Natural killer cell treated with Interleukin-12 subunit alpha and Interleukin-12 subunit beta and Interleukin-15 and Interleukin-18, amount 100 ng/mL, for 72 hours (primary cell): ENCODE measurements at places on chromosomes 2 and 18.

GRCh38 chr2:15798701-15799431 is 141.5 kb upstream of the MYCN start:
- no peak for DNase-seq

DNA sequence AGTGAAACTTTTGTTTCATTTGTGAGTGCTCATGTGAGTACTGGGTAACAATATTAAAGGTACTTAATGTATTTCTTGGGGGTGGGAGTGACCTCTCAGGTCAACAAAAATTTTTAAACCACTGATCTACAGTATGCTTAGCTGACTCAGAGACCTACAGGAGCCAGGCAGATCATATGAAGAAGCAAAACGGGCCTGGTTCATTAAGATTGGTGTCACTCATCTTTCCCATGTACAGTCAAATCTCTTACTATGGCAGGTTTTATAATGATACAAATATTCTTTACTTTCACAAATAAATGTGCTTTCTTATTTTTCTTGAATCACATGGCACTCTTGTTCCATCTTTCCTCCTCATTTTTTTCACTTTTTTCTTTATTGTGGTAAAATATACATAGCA is 7.7 kb upstream of the TMSB10 start:
- no peak for DNase-seq

- DNase-seq = no peak
Observed at GRCh38 chr2:223725986-223726970, 111.1 kb downstream of the AP1S3 start.

GRCh38 chr2:10252661-10253060 is 50.0 kb upstream of the HPCAL1 start:
- no peak for DNase-seq

GRCh38 chr2:177693658-177694339 is 301.2 kb downstream of the AGPS start:
- DNase-seq = no peak

DNA sequence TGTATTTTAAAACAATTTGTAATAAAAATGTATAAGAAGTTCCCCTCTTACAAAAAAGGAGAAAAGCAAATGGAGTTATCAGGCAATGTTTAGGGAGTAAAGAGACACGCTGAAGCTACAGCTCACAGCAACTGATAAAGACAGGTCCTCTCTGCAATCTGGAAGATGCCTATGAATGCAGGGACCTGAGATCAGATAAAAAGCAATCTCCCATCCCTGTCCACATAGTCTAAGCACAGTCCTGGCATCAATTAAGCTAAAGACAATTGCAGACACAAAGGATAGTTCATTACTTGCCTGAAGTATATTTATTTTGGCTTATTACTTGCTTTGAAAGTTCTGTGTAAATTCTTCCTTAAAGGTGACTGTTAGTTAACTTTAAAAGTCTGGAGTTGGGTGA is 5.0 kb downstream of the EIF2AK3 start:
- DNase-seq = no peak

DNA sequence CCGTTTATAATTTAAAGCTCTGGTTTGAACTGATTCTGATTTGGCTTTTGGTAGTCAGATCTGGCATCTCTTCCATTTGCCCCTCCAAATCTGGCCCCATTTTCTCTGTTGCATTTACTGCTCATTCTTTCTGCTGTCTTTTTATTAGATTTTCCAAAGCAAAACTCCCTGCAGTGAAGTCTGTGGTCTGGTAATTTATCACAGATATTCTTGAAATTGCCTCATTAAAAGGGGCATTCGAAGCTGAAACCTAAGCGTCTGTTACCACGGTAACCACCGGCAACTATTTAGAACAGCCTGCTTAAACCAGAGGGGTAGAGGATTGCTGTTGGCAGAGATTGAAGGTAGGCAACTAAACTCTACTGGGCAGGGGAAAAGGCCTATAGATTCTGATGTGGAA is 111.5 kb upstream of the UPP2 start:
- no peak for DNase-seq

DNA sequence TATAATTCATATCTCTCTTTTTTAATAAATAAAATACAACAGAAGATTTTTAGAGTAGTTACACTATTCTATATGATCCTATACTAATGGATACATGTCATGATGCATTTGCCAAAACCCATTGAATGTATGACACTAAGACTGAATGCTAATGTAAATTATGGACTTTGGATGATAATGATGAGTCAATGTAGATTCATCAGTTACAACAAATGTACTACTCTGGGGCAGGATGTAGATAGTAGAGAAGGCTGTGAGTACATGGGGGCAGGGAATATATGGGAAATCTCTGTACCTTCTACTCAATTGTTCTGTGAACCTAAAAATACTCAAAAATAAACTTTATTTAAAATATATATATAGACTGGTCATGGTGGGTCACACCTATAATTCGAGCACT is 45.6 kb upstream of the NEDD4L start:
- DNase-seq = no peak

DNA sequence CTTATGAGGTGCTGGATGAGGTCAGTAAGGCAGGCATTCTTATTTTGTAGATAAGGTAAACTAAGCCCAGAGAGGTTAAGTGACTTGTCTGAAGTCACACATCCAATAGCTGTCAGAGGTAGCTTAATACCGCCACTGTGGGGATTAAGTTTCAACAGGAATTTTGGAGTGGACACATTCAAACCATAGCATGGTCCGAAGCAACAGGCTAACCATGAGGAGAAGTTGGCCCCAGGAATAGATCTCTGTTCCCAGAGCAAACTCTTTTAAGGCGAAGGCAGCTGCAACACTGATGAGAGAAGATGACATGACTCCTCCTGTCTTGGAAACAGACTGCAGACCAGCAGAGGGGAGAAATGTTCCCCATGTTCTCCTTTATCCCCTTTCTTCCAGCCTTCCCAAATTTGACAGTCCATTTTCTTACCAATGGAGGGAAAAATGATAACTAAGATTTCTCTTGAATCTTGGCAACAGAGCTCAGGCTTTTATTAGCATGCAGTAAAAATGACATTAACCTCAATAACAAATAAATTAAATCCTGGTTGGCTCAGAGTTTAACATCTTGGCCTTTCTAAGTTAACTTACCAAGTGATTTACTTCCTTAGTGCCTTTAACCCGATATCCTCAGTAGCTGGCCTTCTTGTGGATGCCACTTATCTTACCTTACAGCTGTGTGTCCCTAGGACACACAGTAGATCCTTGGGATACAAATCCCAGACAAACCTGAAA is 67.9 kb upstream of the STPG4 start:
- DNase-seq = no peak

DNA sequence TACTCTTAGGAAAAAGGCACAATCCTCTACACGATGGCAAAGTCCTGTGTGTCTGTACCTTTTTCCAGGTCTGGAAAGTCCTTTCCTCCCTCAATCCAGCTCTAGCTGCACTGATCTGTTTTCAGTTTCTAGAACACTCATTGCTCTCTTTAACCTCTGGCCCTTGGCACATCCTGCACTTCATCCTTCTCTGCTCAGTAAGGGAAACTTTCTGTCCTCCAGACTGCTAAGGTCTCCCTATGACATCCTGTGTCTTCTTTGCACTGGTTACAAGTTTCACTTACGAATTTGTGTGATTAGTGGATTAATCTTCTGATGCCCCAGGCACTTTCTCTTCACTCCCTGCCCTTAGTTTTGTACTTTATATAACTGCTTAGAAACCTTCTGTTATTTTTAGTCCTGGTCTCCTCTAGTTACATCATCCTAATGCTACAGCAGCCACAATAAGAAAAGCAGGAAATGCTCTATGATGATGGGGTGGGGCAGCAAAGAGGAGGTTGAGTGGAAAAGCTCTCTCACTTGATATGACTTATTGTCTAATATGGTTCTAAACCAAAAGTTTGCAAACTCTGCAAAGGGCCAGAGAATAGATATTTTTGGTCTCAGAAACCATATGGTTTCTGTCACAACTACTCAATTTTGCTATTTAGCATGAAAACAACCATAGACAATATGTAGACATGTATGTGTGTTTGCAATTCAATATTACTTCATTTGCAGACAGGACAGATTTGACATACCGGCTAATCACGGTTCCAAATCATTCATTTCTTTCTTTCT is 568.2 kb downstream of the THSD7B start:
- no peak for DNase-seq

DNA sequence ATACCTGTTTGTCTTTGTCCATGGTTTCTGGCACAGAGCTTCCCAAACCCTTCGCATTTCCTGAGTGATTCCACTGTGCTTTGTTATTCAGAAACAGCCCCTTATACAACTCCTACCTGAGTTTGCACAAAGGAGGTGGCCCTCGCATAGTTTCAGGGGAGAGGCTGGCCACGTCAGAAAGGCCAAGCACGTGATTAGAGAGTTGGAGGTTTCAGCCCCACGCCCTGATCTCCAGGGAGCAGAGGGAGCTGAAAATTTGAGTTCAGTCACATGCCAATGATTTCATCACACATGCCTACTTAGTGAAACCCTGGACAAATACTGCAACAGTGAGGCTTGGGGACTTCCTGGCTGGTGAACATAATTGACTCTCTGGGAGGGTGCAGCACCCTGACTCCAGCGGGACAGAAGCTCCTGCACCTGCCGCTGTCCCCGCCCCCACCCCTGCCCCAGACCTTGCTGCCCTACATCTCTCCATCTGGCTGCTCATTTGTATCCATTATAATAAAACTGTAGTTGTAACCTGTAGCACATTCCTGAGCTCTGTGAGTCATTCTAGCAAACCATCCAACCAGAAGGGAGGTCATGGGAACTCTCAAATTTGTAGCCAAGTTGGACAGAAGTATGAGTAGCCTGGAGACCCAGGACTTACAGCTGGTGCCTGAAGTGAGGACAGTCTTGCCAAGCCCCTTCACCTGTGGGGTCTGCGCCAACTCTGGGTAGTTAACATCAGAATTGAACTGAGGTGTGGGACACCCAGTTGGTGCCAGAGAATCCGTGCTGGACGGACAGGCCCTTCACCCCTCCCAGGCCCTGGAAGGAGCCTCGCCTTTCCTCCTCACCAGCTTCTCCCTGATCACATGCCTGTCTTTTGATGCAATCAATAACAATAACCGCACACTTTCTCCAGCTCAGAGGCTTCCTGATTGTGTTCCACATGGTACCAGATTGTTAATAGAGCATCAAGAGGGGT is 224.3 kb downstream of the ANAPC1 start:
- no peak for DNase-seq

GRCh38 chr2:175017618-175018414 is 12.6 kb upstream of the CHN1 start:
- DNase-seq = no peak

GRCh38 chr2:12918835-12919445 is 202.2 kb downstream of the TRIB2 start:
- DNase-seq = no peak

GRCh38 chr2:52428224-52428623 is 1339.4 kb upstream of the CHAC2 start:
- no peak for DNase-seq

- DNase-seq = no peak
Observed at GRCh38 chr2:55213822-55214221, 18.3 kb downstream of the CLHC1 start.

GRCh38 chr2:46326231-46326980 is 29.2 kb downstream of the EPAS1 start:
- DNase-seq = no peak

DNA sequence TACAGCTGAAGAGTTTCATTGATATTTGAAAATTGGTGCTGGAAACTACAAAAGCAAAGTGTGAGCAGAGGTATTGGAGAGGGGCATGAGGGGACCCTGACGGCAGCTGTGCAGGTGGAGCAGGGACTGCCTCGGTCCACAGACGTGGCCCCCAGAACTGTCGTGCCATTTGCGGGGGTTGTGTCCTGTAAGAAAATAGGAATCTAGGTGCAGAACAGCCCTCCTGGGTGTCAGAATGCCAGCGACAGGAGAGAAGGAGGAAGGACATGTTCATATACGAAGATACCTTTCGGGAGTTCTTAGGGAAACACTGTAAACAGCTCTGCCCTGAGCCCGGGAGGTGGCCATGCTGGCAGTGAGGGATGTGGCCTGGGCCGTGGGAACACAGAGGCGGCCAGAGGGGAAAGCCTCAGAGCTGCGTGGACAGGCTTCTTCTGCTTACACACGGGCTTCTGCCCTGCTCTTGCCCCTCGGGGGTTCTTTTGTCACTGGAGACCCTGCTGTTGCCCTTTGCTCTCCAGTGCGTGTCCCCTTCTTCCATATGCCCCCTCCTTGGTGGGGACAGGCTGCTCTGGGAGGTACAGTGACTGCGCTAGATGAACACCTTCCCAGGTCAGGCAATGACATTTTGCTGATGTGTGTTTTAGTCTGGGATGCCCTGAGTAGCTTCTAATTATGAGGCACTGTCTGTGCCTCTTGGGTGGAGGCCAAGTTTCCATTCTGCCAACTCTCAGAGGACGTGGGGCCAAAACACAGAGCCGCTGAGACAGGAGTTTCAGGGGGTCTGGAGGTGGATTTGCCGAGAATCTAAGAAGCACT is 81.9 kb upstream of the TXNDC2 start:
- no peak for DNase-seq

DNA sequence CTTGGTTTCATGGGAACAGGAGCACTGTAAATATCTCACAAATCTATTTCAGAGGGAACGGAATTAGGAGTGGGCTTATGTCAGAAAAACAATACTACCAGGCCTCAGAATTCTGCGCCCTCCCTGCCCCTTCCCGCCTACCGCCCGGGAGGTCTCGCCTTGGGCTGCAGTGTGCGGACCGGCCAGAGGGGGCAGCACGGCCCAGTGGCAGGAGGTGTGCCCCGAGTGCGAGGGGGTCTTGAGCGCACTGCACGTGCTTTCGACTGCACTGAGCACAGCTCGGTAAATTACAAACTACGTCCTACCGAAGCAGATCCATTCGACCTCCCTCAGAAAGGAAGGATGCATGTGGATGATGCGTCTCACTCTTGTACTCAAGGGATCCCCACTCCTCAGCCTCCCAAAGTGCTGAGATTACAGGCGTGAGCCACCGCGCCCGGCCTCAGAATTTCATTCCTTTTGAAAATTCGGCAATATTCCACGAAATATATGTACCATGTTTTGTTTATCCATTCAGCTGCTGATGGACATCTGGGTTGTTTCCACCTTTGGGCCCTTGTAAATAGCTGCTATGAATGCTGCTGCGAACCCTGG is 297.0 kb downstream of the BCL2 start:
- no peak for DNase-seq

- no peak for DNase-seq
Observed at GRCh38 chr18:63528863-63529492, 13.2 kb upstream of the SERPINB12 start.

GRCh38 chr18:72799106-72799505 is 68.7 kb downstream of the NETO1 start:
- DNase-seq = no peak

DNA sequence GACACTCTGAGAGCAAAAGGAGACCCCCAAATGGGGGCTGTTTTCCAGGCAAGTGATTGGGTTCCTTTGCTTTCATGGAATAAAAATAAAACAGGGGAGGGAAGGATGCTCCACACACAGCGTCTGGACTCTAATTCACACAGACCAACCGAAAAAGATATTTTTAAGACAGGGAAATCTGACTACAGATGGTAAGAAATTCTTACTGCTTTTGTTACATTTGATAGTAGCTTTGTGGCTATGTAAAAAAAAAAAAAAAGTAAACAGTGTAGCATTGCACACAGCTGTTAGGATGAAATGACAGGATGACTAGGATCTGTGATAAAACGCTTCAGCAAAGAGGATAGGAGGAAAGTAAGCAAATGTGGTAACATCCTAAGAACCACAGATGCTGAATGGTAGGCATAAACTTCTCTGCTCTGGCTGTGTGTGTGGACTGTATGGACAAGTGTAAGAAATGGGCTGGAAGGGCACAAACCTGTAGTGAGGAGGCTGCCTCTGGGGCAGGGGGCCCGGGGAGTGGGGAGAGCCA is 207.6 kb downstream of the ANAPC1 start:
- DNase-seq = no peak

- DNase-seq = no peak
Observed at GRCh38 chr18:40493316-40493715, 1461.7 kb upstream of the PIK3C3 start.
